ENCODE measurements at places on chromosomes 11 and 22.
A peak's percentile ranks its signal among the peaks of the same experiment; 100 is the strongest.

- no peak for DNase-seq
Measured at GRCh38 chr11:41947392-41947791, 487.9 kb upstream of the LRRC4C start.

- no peak for DNase-seq
Measured at GRCh38 chr22:29209624-29209929, 3.9 kb downstream of the EMID1 start.

DNA sequence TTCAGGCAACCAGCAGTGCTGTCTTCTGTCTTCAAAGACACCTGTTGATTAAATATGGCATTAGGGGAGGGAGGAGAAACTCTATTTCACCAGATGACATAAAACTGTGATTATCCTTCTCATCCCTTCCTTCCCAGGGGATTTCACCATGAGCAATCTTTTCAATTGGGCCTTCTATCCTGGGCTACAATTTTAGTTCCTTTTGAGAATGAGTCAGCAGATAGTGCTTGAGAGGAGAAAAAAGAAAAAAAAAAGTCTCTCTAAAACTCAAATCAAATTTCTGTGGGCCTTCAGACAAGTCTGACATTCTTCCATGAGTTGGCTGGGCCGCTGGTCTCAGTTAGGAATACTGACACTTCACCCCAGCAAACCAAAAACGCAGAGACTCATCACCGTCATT, 7.2 kb downstream of the FLI1 start:
- DNase-seq = no peak

DNA sequence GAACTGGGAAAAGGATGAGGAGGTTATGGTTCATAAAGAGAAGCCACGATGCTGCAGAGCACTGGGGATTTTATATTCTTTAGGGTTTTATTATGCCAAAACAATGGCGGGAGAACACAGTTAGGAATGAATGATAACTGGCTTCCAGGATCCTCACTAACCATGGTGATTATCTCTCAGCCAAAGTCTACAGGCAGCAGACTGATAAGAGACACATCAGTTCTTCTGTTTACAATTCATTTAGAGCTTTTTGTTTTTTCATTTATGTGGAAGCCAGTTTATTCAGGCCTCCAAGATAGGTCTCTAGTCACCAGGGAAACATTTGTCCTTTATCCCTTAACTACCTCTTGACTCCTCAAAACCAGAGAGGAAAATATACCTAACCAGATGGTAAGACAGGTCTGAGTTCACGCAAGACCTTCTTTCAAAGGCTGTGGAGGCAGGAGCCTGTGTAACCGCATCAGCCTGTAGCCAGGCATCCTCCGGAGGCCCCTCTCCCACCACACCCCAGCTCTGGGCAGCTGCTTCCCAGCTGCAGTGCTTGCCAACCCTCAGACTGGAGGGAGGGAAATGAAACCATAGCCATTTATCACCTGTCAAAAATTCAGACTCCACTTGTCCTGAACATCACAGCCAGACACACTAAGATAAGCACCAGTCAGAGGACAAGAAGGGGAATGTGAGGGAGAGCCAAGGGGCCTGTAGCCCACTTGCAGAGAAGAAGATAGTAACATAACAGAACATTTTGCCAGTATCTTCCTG, 57.2 kb upstream of the FAM181B start:
- DNase-seq = no peak

DNA sequence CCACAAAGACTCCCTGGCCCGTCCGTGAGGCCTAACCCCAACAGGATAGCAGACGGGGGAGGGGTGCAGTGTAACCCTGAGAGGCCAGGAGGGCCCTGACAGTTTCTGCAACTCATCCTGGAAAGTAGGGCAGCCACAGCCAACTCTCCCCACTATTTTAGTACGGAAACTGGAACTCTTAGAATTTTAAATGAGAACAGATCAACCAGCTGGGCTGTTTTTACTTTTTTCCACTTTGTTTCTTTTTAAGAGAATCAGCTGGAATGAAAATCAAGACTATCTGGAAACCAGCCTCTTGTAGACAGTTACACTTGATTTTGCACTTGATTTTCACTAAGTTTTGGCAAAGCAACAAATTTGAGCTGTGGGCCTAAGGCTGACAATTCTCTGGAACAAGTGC, 42.7 kb upstream of the NRIP3 start:
- no peak for DNase-seq

- DNase-seq = peak; percentile 76
Measured at GRCh38 chr11:117097389-117098268, 599 bp downstream of the SIK3 start.

GRCh38 chr11:45371251-45372115, 85.3 kb upstream of the SYT13 start:
- peak; percentile 54 for DNase-seq

Measured in stimulated activated effector memory CD8-positive, alpha-beta T cell treated with anti-CD3 and anti-CD28 coated beads, Interleukin-12 subunit alpha, Interleukin-12 subunit beta, amount 100 ng/mL, for 72 hours (primary cell).